CD4-positive, CD25-positive, alpha-beta regulatory T cell (primary cell): ENCODE measurements at places on chromosomes 3 and 15. TPM values are rescaled to one million over a fixed set of nuclear protein-coding genes. Genes with fewer than 3 reads are reported as not detected.

The NR1I2 gene
- total RNA-seq = 0.20 TPM

The ZSCAN29 gene
- total RNA-seq = 20.9 TPM

The SEMA5B gene
- not detected for total RNA-seq

The FOXB1 gene
- 4.0 TPM for total RNA-seq

The TRH gene
- not detected for total RNA-seq

The C3orf85 gene
- total RNA-seq = not detected

The DLL4 gene
- not detected for total RNA-seq

The B3GNT5 gene
- total RNA-seq = 2.2 TPM

The ARRDC4 gene
- total RNA-seq = 0.37 TPM

The XCR1 gene
- not detected for total RNA-seq

The SLC28A1 gene
- not detected for total RNA-seq

The EPHA6 gene
- total RNA-seq = not detected

The CAV3 gene
- not detected for total RNA-seq

The LDHAL6B gene
- not detected for total RNA-seq

The RBP2 gene
- not detected for total RNA-seq

The H1-8 gene
- not detected for total RNA-seq

The SRGAP3 gene
- 8.1 TPM for total RNA-seq

The GASK1A gene
- not detected for total RNA-seq

The UBA7 gene
- 201 TPM for total RNA-seq

The GRM2 gene
- 3.0 TPM for total RNA-seq

The PIGX gene
- total RNA-seq = 17.2 TPM

The ITIH1 gene
- total RNA-seq = not detected

The APEH gene
- 87.7 TPM for total RNA-seq

The UMPS gene
- total RNA-seq = 11.7 TPM

The GOLGA8R gene
- 0.69 TPM for total RNA-seq
